ENCODE measurements at places on chromosomes 16 and 17.

DNA sequence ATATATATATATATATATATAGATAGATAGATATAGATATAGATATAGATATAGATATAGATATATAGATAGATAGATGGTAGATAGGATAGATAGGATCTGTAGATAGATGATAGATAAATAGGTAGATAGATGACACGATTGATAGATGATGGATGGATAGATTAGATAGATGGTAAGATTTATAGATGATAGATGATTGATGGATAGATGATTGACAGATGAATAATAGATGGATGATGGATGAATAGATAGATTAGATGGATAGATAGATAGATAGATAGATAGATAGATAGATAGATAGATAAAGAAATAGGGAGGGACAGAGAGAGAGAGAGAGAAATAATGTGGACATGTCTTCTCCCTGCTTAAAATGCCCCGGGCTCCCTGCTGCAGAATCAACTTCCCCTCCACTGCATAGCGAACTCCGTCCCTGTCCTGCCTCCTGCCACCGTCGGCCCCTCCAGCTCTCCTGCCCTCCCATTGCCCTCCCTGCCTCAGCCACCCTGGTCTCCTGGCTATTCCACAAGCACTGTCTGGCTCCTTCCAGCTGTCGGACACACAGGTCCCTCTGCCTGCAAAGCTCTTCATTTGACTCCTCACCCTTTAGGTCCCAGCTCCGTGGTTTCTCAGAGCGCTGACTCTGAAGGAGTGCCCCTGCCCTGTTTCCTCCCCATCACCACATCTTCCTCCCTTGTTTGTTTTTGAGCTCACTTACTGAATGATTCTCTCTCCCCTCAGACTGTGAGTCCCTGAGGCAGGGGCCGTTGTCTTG, 254.0 kb downstream of the KATNIP start:
- DNase-seq: no peak

GRCh38 chr17:43356999-43357398, 41.8 kb upstream of the ARL4D start:
- no peak for DNase-seq

DNA sequence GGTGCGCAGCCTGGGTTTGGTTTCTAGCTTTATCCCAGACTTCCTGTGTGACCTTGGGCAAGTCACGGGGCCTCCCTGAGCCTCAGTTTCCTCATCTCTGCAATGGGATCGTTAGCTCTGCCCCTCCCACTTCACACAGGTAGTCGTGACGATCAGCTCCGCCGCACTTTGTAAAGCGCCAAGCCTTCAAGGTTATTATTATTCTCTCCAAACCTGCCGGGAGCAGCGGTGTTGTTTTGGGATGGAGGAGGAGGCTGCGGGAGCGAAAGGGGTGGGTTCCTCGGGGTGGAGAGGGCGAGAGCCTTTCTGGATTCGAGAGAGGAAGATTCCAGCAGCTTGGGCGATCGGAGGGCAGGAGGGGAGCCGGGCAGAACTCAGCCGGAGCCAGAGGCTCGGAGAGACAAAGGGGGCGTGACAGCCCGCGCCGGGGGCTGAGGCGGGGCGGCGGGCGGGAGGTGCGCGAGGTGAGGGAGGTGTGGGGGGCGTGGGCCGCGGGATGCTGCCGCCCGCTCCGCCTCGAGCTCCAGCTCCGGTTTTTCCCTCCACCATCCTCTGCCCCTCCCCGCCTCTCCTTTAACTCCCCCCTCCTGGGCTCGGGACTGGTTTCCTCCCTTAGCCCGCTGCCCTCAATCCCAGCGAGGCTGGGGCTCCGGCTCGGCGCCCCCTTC, at the start of gene EFNB3:
TSS of gene EFNB3 (plus strand) at position 602 of the 668 bp plus-strand sequence. CDS start 397 bp downstream, outside the sequence.
- DNase-seq: no peak

GRCh38 chr17:19361326-19361725, 1.2 kb downstream of the B9D1 start:
- no peak for DNase-seq

GRCh38 chr17:9115214-9116191, 94.2 kb downstream of the NTN1 start:
- DNase-seq: peak; percentile 79

Measured in bone marrow (tissue), 2 donors.